MG63 (cell line): ENCODE measurements at places on chromosomes 11 and 22. TPM values are rescaled to one million over a fixed set of nuclear protein-coding genes. Genes with fewer than 3 reads are reported as not detected.

Gene MS4A14
- total RNA-seq = not detected in 2 replicates

DNA sequence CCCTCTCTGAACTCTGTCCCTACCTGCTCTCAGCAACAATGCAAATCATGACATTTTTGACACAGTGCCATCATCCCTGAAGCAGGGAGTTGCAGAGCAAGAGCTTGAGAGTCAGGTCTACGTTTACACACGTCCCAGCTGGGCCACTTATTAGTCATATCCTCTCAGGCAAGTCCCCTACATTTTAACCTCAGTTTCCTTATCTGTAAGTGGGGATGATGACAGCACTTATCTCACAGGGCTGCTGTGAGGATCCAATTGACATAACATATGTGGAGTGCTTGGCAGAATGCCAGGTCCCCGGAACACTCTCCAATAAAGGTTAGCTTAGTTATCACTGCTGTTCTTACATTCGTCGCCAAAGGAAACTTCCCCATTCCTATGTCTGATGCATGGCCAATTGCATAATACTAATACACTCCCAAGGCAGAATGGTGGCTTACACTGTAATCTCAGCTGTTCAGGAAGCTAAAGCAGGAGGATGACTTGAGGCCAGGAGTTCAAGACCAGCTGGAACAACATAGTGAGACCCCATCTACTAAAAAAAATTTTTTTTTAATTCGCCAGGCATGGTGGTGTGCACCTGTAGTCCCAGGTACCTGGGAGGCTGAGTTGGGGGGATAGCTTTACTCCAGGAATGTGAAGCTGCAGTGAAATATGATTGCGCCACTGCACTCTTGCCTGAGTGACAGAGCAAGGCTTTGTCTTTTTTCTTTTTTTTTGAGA lies 16.6 kb downstream of the ASCC2 start:
- DNase-seq = peak; percentile 76

DNA sequence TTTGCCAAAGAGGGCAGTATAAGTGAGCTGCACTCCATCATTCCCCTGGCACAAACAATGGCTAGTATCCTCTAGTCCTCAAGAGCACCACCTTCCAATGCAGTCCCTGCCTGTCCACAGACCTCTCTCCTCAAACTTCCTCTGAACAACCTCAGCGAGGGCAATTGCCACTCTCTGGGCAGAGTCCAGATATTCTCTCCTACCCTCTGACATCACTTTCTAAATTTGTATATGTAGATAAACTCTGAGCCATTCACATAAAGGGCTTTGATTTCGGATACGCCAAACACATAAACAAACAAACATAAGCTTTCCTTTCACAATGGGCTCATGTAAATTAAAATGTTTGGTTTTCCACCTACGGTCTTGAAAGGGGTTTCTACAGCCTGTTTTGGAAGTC lies 3.0 kb upstream of the SLC43A3 start:
- no peak for DNase-seq

Gene ASPHD2
- 1.8 and 3.4 TPM in 2 replicates for total RNA-seq

Gene PYGM
- total RNA-seq = not detected in 2 replicates

GRCh38 chr11:36402568-36403170 lies 106.6 kb downstream of the PRR5L start:
- DNase-seq = no peak

- no peak for DNase-seq
These were observed 142.9 kb downstream of the EFCAB6 start for GRCh38 chr22:43669190-43669589.

DNA sequence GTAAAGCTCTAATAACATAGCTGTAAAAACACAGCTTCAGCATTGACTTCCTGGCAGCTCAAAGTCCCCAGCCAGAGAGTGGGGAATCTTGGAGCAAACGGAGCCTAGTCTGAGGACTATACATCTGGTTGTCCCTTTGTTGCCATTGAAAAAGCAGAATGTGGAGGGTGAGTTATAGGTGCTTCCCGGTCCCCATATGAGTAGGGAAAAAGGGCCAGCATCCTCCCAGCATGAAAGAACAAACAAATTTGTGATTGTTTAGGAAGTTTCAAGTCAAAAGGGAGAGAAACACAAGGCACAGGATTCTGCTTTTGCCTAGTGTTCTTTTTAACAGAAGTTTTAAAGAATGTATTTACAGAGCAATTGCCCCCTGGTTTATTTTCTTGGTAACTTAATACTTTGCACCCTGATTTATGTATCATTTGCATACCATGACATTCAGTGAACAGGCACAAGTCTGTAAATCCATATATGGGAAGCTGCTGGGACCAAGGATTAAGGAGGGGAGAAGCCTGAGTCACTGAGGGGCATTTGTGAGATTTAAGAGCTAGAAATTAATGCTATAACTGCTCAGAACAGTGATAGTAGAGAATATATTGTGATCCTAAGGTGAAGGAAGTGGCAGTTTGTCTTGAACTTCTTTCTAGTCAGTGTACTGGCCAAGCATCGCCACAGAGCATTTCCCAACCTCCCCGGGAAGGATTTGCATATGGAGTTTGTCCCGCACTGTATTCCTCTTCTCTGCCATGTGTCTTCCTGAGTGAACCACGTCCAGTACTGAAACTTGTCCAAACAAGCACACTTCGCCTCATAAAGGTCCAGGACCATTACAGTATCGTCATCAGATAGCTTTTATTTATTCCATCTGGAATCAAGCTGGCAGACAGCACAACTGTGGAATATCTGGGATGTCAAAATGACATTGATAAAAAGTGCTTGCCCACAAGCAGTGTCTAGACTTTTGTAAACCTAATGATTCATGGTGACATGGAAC lies 103.0 kb downstream of the DBX1 start:
- DNase-seq = no peak

DNA sequence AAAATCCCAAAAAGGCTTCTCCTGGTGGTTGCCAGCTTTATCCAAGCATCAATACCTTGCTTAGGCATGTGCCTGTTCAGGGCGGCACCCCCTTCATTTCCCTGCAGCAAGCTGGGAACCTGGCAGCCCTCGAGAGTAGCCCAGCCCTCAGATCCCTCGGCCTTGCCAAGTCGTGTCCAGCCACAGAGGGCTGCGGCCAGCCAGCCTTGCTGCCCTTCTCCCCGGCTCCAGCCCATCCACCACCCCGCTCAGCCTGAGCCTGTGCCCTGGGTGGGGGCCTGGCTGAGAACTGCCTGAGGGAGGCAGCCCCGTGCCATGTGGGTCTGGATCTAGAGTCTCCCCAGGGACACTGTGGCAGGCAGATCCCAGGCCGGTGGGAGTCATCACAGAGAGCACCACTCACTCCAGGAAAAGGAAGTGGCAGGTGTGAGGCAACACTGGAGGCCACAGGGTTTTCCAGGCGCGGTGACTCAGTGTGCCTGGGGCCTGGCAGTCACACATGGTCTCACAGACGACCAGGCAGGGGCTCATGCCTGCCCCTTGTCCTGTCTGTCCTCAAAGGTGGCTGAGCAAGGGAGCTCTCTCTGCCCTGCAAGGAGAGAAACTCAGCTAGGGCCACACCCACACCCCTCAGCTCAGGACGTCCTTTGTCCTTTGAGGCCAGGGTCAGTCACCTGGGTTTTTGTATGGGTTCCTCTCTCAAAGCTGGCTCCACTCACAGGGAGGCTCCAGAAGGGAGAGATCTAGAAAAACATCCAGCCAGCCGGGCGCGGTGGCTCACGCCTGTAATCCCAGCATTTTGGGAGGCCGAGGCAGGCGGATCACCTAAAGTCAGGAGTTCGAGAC lies 12.2 kb upstream of the CDC42BPG start:
- peak; percentile 94 for DNase-seq

Gene ANKRD13D
- 17.2 and 25.8 TPM in 2 replicates for total RNA-seq

DNA sequence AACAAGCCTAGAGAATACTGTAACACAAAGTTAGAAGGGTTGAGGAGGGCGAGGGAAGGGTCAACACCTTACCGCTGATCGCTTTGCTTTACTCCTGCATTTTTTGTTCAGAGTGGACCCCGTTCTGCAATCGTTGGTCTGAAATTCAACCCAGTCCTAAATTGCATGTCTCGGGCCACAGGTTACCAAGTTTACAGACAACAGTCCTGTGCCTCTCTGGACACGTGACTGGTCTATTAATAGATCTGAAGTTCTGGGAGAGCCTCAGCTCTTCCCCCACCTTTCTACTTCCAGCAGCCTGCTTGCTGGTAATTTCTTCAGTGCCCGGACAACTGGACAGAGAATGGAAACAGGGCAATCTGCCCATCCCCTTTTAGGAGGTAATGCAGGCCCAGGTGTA lies 74.2 kb downstream of the STIM1 start:
- DNase-seq = no peak

Gene TMX2
- 139 and 143 TPM in 2 replicates for total RNA-seq

GRCh38 chr22:24089951-24090350 lies 78.8 kb downstream of the CABIN1 start:
- DNase-seq = no peak

Gene KLHL35
- total RNA-seq = 0.12 and 3.9 TPM in 2 replicates

Gene MS4A6E
- not detected in 2 replicates for total RNA-seq

Gene OR5T3
- not detected in 2 replicates for total RNA-seq

DNA sequence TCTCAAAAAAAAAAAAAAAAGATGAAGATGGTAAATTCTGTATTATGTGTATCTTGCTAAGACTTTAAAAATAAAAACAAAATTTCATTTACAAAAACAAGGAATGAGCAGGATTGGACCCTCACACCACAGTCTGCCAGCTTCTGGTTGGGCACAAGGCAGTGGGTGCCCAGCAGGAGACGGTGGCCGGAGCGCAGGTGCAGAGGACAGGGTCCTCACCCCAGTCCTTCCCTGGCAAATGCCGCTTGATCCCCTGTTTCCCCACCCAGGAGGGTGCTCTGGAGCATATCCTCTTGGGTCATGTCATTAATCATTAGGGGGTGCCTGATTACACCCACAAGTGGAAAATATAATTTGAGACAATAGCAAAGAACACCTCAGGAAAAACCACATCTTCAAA lies 31.2 kb downstream of the SHANK2 start:
- no peak for DNase-seq

DNA sequence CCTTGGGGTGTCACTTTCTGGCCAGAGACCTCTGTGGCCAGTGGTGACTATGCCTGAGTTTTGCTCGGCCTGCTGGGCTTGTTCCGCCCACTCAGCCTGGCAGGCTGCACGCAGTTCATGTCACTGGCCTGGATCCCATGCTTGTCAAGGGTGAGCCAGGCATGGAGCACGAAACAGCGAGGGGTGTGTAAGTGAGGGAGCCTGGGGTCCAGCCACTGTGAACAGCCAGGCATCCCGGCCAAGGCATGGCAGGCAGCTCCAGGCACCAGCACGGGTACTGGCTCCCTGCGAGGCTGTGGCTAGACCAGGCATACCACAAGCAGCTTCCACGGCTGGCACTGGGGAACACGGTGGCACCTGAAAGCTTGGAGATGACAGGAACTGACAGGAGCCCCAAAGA lies 214.3 kb downstream of the LRRC4C start:
- peak; percentile 79 for DNase-seq

DNA sequence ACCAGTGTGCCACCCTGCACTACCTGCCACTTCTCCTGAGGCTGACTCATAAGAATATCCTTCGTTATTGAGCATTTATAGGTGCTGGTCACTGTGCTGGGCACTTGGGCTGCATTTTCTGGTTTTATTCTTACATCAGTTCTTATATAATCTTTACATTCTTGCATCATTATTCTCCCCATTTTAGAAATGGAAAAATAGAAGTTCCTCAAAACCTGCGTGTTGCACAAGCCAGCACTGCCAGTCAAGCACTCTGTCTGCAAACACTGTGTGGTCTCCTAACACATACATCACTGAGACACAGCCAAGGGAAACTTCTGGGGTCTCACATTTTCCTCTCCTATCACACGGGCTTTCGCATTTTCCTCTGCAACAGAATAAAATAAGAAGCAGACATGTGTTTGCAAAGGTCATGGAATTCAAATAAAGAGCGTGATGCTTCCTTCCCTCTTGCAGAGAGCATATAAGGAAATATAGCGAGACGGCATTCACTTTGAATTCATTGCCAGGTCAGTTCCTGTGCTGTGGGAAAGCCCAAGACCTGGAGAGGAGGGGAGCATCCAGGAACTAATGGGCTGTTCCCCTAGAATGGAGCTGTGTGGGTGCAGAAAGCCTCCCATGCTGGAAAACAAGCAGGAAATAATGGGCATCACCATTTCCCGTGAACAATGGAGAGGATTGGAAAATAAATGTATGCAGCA lies 73.9 kb upstream of the SEZ6L start:
- no peak for DNase-seq

Gene CARNS1
- total RNA-seq = not detected in 2 replicates
